ENCODE measurements at places on chromosomes 5 and 9.

DNA sequence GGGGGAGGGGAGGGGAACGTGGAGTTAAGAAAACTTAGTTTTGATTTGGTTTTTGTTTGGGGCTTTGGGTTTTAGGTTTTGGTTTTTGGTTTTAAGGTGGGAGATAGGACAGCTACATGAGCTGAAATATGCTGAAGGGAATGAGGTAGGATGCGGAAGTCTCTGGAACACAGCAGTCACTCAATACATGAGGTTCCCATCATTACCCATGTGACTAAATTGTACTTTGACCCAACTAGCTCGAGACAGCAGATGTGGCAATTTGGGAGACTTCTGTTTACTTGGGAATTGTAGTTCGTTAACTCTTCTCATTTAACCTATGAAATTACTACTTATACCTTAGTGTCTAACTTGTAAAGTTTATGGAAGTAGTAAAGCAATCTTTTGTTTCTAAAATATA, 124.2 kb downstream of the TLE1 start:
- DNase-seq: no peak

DNA sequence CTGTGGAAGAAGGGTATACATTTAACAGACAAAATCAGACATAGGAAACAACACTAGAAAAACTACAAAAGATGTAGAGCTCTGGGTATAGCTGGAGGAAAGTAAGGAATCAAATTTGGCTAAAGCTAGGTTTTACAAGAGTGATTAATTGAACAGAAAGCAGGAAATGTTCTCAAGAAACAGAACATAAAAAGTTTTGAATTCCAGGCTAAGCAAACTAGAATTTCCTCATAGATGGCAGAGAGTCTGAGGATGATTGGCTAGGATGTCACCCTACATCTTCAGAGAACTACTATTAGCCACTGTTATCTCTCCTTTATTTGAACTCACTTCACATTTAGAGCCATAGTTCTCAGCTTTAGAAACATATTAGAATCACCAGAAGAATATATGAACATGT, 502.1 kb upstream of the PAPPA start:
- DNase-seq: no peak

DNA sequence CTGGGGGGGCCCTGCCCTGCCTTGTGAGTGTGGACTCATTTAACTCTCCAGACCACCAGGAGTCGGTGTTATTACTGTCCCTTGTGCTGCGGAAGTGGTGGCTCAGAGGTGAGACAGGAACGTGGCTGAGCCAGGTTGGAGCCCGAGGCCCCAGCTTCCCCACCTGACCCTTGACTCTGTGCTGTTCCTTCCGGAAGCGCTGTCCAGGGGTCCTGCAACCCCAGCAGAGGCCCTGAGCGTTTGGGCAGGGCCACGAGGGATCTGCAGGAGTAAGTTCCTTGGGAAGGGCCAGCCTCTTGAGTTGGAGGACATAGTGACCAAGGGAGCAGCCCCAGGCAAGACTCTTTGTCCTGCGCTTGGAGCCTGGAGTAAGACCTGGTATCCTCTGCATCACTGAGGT, 99.6 kb downstream of the RXRA start:
- no peak for DNase-seq

DNA sequence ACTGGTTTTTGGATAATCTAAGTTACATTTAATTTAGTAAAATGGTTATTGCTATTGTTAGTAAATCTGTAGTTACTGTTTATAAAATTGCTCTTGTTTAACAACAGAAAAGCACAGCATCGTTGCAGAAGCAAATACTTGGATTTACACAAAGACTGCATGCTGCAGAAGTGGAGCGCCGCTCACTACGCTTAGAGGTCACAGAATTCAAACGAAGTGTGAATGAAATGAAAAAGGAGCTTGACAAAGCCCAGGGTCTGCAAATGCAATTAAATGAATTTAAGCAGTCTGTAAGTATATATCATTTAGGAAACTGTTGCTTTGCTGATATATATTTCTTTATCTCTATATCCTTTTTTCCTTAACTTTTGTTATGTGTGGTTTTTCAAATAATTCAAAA, 226.0 kb downstream of the CCDC171 start:
- DNase-seq: no peak

Data from fibroblast of the aortic adventitia (primary cell).